ENCODE measurements at places on chromosomes 12 and 14.

- DNase-seq: peak; percentile 44
Measured at GRCh38 chr12:111298582-111299436, 70.1 kb downstream of the PHETA1 start.

- DNase-seq: peak; percentile 5
Measured at GRCh38 chr14:65810322-65810721, 397.8 kb downstream of the FUT8 start.

GRCh38 chr12:124592481-124593160, 25.2 kb upstream of the NCOR2 start:
- no peak for DNase-seq

GRCh38 chr12:62860501-62861411, 74.2 kb downstream of the PPM1H start:
- DNase-seq: peak; percentile 30

Data from fibroblast of skin of back (primary cell).